Kidney capillary endothelial cell (primary cell): ENCODE measurements at places on chromosomes 4 and X.
A peak's percentile ranks its signal among the peaks of the same experiment; 100 is the strongest.

DNA sequence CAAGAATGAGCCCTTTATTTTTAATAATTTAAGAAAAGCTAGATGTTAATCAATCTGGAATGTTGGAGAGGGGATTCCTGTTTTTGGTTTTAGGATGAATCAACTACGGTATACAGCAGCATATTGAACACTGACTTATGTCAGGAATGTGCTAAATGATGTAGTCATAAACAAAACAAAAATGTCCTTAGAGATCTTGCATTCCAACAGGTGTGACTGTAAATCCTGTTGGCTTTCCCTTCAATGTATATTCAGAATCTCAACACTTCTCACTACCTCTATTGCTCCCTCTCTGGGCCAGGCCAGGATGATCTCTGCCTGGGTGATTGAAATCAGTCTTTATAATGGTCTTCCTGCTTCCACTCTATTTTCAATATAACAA, 37.8 kb upstream of the BDH2 start:
- DNase-seq, result peak; percentile 48

GRCh38 chr4:138572007-138572406, 329.9 kb upstream of the SLC7A11 start:
- DNase-seq, result no peak

- DNase-seq, result no peak
Measured at GRCh38 chr4:165185448-165185847, 21.9 kb upstream of the KLHL2 start.

GRCh38 chr4:85828027-85828890, 353.3 kb downstream of the ARHGAP24 start:
- DNase-seq, result no peak

DNA sequence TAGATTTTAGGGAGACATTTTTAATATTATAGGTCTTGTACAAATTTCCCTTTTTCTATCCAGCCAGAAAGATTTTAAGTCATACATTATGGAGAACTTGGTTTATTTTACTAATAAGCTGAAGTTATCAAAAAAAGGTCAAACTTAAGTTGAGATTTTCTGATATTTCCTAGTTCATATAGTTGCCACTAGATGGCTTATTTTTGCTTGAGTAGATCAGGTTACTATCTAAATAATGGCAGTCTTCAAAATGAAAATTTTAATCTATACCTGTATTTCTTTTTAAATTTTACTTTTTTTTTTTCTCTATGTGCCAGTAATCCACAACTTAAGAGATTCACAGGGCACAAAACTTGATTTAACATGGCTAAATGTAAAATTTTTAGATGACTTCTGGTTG, 52.3 kb downstream of the USP9X start:
- DNase-seq, result peak; percentile 11

DNA sequence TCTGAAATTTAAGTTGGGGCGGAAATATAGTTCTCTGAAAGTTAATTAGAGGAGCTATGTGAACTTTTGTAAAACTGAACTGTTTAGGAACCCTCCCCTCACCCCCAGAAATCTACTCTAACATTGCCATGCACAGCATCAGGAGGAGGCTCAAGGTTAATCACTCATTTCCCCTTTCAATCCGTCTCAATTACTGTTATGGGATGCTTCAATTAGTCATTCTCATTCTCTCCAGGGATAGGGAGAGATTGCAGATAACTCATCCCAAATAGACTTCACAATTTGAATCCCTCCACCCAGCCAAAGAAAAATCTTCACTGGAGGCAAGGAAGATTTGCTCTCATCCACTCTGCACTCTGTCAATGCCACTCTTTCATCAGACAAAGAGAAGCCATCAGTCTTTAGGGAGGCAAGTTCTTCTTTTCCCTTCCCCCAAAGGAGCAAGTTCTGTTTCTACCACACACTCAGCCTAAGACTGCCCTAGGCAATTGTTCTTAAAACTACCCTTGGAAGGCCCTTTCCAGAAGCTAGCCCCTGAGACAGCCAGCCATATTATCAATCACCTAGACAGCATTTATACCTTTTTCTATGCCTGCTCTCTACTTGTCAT, 140.4 kb downstream of the SLC10A7 start:
- peak; percentile 3 for DNase-seq

DNA sequence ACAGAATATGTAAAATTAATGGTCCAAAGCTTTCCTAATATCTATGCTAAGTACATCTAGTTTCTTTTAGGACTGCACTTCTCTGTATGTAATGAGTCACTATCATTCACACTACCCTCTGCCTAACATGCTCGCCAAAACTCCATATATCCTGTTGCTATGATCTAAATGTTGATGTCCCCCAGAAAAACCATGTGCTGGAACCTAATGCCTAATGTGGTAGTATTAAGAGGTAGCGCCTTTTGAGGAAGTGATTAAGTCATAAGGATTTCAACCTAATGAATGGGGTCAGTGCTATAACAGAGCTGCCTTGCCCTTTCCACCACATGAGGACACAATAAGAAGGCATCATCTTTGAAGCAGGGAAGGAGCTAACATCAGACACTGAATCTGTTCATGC, 34.9 kb upstream of the NFKB1 start:
- peak; percentile 87 for DNase-seq

DNA sequence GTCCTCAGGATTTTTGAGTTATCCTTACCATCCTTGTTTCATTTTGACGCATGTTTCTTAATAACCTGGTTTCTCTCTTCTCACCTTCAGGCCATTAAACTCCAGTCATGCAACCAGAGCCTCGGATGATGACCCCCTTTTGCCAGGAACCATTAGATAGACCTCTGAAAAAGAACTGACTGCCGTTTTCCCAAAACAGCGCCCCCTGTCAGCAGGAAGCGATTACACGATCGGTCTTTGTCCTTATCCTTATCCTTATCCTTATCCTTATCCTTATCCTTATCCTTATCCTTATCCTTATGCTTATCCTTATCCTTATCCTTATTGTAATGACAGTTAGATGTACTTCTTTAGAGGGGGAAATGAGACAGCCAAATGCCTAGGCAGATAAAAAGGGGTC, 148.4 kb upstream of the ITM2A start:
- DNase-seq, result no peak

DNA sequence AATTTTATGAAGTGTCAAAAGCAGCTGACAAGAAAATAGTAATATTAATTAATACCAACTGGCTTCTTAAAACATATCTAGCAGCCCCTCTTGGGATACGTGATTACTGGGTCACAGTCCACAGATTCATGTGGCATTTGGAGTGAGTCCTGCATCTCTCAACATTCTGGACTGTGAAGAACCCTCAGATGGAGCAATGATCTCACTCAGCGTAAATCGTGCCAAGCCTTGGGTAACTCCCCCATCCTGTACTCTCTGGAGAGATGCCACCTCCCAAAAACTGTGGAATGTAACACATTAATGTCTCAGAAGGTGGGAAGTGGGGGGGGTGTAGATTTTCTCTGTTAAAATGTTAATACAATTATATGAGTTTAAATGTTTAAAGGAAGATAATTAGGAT, 118.2 kb upstream of the IQCM start:
- DNase-seq, result no peak

GRCh38 chr4:144614850-144615585, 30.9 kb upstream of the HHIP start:
- DNase-seq, result peak; percentile 66

- DNase-seq, result no peak
Measured at GRCh38 chr4:187000281-187000680, 276.6 kb upstream of the FAT1 start.

DNA sequence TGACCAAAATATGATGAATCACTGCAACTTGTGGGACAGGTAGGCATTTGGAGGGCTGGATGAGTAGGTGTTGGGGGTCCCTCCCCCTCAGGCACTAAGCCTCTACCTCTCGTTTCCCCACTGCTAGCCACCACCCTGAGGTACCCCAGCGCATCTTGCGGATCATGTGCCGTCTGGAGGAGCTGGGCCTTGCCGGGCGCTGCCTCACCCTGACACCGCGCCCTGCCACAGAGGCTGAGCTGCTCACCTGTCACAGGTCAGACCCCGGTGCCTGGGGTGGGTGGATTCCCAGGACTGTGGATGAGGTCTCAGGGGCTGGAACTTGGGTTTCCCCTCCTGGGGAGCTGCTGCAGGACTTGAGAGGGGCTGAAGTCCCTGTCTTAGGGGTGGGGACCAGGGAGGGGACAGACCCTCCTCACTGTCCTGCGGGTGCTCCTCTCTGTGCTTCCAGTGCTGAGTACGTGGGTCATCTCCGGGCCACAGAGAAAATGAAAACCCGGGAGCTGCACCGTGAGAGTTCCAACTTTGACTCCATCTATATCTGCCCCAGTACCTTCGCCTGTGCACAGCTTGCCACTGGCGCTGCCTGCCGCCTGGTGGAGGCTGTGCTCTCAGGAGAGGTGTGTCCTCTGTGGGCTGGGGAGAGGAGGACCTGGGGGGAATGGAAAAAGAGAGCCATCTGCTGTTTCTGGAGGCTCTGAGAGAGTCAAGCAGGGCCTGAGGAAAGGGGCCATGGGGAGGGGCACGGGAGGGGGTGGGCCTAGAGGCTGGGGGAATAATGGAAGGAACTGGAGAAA, 10.1 kb upstream of the ERAS start:
- no peak for DNase-seq

DNA sequence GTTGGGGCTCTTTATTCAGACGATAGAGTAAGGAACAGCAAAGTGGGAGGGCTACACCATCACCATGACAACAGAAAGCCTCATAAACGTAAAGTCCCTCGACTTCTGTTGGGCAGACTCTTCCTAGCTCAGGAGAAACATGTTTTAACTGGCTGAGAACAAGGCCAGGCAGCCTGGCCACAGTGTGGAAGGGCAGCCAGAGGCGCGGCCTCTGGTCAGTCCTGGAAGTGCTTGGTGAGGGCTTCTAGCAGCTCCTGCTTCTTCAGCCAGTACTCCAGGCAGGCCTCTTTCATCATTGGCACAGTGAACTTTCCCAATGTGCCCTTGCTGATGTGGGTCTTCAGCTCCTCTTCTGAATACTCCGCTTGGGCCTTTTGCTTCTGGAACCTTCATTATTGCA, 690.9 kb downstream of the PCDH19 start:
- no peak for DNase-seq

- DNase-seq, result no peak
Measured at GRCh38 chr4:128275346-128275745, 12.3 kb downstream of the PGRMC2 start.

- DNase-seq, result no peak
Measured at GRCh38 chrX:42869659-42870476, 91.9 kb upstream of the PPP1R2C start.

- DNase-seq, result peak; percentile 17
Measured at GRCh38 chr4:173051716-173052115, 116.9 kb upstream of the GALNT7 start.

DNA sequence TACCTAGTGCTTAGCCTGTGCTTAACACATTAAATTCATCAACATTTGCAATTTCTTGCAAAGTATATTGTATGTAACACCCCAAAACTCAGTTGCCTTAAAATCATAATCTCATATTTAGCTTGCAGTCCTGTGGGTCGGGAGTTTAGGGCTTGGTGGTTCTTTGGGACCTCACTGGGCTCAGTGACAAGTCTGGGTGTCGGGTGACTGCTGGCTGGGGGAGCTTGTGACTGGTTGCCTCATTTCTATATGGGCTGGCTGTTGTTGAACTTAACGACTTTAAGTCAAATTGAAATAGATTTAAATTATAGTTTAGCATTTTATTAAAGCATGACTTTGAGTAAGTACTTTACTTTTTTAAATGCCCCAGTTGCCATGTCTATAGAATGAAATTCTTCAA, 401.4 kb upstream of the NR3C2 start:
- no peak for DNase-seq

DNA sequence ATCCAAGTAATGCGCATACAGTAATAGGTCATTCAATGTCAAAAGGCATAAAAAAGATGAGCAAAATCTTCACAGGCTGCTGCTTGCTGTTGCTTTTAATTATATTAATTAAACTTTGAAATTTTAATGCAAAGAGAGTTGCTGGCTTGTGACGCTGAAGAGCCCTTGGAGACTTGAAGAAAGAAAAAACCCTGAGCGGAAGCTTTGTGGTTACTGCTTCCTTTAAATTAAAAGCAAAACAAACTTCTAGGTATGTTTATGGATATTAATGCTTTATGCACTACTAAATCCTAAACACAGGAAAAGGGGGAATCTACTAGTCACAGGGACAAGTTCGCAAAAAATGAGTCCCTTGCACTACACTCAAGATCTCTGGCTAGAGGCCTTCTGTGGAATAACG, 166.7 kb downstream of the ANTXR2 start:
- DNase-seq, result no peak
